ENCODE measurements at places on chromosomes 3 and 15.

DNA sequence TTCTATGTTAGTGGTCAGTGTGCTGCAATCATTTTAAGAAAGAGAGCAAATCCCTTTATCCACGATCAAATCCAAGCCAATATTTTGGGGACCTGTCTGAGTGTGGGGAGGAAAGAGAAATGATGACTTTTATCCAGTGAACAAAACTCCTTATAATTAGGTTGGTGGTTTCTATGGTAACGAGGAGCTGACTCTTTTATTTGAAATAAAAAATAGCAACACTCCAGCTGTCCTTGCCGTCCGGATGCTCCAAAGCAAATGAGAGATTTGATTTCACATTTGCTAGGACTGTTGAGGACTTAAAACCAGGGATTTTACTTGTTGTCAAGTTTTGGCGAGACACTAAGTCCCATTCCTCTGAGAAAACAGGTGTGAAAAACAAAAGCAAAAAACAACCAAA, 154.0 kb upstream of the PRICKLE2 start:
- DNase-seq = no peak

- peak; percentile 84 for DNase-seq
Observed at GRCh38 chr3:185942907-185943759, 5.3 kb upstream of the TRA2B start.

DNA sequence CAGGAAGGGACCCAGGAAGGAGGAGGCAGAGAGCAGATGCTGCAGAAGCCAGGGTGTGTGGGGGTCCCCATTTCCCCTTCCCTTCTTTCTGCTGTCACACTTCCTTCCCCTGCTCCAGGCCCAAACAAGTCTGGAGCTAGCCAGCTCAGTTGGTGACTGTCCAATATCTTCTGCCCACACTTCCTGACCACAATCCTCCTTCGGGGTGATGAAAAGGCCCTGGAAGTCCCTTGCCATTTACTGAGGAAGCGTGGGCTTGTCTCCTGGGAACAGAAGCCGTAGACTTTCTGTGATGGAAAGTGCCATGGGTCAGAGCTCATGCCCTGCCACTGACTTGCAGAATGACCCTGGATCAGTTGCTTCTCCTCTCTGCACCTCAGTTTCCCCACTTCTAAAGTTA, 39.0 kb downstream of the ANAPC13 start:
- no peak for DNase-seq

DNA sequence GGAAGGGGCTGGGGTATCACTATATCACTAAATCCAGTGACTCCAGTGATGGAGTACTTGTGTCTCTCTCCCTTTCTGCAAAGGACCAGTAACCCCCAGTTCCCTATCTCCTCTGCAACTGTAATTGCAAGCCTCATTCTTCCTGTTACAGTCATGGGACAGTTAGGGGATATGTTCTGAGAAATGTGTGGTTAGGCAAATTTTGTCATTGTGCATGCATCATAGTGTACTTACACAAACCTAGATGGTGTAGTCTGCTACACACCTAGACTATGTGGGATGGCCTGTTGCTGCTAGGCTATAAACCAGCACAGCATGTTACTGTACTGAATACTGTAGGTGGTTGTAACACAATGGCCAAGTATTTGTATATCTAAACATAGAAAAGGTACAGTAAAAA, 2.2 kb downstream of the VPS8 start:
- DNase-seq = no peak

DNA sequence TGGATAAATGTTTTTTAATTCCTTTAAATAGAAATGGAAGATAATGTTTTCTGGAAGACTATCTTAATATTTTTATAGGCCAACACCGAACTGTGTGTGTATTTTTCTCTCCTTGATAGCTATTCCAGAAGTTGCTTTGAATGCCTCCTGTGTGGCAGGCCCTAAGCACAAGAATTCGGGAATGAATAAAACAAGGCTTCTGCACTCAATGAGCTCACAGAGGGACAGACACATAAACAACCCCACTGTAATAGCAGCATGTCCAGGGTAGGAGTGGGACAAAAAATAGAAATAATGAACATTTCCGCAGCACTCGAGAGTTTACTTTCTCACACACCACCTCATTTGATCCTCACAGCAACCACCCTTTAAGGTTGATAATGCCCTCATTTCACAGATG, 18.0 kb downstream of the SRGAP3 start:
- DNase-seq = no peak

- no peak for DNase-seq
Observed at GRCh38 chr3:27723001-27723445, 900 bp upstream of the EOMES start.

- DNase-seq = no peak
Observed at GRCh38 chr15:63587527-63587926, 9.7 kb upstream of the FBXL22 start.

- DNase-seq = no peak
Observed at GRCh38 chr3:39211332-39212130, 19.1 kb upstream of the XIRP1 start.

GRCh38 chr3:14541646-14542045, 1.5 kb upstream of the GRIP2 start:
- DNase-seq = no peak

GRCh38 chr3:9957214-9957613, 5.0 kb upstream of the PRRT3 start:
- no peak for DNase-seq

DNA sequence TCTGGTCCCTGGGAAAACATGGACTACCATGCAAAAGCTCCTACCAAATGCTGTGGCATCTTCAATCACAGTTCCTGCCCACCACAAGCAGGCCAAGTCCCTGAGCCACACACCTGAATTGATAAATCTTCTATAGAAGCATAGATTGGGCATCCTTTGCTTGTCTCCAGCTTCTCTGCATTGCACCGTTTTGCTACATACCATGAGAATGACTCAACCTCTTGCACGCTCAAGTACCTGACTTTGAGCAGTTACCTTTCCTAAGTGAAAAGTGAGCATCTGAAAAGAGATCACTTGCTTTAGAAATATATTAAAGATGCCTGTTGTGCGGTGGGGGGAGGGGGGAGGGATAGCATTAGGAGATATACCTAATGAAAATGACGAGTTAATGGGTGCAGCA, 31.3 kb downstream of the GATM start:
- DNase-seq = no peak

- DNase-seq = no peak
Observed at GRCh38 chr15:31222773-31223341, 103.8 kb upstream of the KLF13 start.

DNA sequence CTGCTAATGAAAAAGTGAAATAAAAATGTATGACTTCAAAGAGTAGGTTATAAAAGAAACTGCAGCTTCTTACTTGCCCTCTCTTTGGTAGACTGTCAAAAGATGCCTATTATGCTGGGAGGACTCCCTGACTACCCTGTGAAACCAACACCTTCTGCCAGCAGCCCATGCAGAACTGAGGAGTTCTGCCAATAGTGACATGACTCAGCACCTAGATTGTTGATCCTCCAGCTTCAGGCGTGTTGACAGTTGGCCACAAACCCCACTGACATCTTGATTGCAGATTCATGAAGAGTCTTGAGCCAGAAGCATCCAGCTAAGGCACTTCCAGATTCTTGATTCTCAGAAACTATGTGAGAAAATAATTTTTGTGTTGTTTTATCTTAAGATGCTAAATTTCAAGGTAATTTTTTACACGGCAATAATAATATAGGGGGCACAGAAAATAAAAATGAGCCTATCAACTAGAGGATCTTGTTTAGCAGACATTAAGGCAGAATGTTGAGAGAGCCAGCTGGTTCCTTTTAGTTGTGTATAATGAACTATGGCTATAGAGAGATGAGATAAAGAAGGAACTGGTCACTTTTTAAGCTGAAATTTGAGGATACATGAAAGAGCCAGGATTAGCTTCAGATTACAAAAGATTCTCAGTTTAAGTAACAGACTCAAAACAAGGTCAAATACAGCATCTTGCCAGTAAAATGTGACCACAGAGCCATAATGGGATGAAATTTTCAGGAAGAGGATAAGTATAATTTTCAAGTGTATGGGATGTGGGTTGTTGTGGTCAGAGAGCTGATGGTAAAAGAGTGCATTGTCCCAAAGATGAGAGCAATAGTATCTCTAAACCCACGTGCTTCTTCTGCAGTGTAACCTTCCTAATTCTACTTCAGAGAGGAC, 588.7 kb upstream of the CBLB start:
- no peak for DNase-seq

DNA sequence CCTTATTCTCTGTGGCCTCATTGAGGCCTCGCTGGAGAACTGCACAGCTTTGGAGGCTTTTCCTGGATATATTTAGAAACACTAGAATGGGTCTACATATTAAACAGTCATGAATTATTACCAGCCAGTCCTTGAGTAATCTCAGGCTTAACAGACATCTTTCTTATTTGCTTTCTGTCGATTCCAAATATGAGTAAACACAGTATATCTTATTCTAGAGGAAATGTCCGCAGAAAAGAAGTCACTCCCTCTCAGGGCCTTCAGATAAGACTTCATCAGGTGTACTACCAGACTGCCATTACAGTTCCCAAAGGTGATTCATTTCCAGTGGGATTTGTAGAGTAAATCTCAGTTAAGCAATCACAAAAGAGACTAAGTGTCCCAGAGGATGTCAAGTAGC, 310.7 kb downstream of the RBMS3 start:
- DNase-seq = no peak

DNA sequence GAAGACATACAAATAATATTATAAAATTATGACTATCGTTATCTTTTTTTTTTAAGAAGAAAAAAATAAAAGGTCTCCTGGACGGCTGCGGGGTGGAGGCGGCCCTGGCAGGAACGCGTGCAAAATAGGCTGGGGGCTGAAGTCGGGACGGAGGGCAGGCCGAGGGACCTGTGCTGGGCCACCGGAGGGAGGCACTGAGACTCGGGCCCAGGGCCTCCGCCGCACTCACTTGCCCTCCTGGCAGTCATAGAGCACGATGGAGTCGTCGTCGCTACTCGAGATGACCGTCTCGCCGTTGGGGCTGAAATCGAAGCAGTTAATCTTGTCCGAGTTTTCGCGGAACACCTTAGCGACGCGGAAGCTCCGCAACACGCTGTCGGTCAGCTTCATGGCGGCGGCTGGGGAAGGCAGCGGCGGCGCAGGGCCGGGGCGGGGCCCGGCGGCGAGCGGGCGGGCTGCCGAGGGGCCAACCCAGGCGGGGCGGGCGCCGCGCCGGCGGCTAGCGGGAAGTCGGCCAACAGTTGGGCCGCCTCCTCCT, 408 bp downstream of the WDR82 start:
- peak; percentile 51 for DNase-seq

DNA sequence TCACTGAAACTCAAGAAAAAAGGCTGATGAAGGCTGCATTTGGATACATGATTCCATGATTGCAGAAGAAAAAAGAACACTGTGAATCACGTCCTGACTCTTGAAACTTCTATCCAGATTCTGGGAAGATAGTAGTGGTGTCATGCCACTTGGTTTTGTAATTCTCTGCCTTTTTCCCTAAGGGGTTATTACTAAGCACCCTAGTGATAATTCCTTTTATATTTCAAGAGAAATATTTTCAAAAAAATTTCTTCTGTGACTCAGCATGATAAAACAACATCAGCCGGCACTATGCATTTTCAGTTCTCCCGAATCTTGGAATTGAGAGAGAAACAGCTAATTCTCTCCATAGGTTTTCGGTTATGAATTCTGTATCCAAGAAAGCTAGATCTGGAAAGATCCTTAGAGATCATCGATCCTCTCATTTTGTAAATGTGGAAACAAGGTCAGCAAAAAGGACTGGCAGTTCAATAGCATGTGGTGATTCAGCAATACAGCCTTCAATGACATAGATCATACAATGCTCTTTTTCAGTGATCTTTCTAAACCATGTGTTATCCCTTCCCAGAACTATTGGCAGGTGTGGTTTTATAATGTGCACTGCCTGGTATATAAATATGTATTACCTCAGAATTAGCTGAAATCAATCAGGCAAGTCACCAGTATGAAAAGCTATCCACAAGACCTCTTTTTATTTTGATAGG, 42.6 kb upstream of the TP63 start:
- DNase-seq = no peak

- DNase-seq = no peak
Observed at GRCh38 chr3:174620855-174621472, 238.2 kb upstream of the NAALADL2 start.

GRCh38 chr15:45471151-45471550, 51.4 kb downstream of the SLC30A4 start:
- DNase-seq = no peak

GRCh38 chr3:11247362-11247761, 24.8 kb upstream of the ATG7 start:
- DNase-seq = no peak

Data from activated CD4-positive, alpha-beta T cell treated with anti-CD3 and anti-CD28 coated beads for 4 hours (primary cell).